ENCODE measurements at places on chromosomes 1 and 21.
A peak's percentile ranks its signal among the peaks of the same experiment; 100 is the strongest.

DNA sequence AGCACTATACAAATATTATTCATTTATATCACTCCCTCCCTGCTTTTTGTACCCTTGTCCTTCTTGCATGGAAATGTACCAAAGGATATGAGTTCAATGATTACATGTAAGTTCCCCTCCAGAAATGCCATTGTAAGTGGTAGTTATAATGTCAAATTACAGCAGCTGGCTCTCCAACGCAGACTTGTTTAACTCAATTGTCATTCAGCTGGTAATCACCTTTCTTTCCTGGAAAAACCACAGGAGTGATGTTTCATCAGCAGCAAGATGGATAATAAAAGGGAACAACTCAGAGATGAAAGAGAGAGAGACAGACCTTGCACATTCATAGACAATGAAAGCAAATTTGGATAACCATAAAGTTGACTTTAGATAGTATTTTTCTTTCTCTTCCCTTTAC, 578.6 kb upstream of the PBX1 start:
- no peak for DNase-seq

- DNase-seq = no peak
These were observed 750 bp downstream of the SYNJ1 start for GRCh38 chr21:32726839-32727686.

GRCh38 chr1:235402457-235403200, 35.4 kb downstream of the TBCE start:
- no peak for DNase-seq

GRCh38 chr21:36419996-36420395, 34.8 kb downstream of the CHAF1B start:
- peak; percentile 26 for DNase-seq

- no peak for DNase-seq
These were observed 8.7 kb upstream of the TDRD10 start for GRCh38 chr1:154493276-154493675.

GRCh38 chr1:15765495-15766194, 7.0 kb downstream of the FBLIM1 start:
- DNase-seq = no peak

DNA sequence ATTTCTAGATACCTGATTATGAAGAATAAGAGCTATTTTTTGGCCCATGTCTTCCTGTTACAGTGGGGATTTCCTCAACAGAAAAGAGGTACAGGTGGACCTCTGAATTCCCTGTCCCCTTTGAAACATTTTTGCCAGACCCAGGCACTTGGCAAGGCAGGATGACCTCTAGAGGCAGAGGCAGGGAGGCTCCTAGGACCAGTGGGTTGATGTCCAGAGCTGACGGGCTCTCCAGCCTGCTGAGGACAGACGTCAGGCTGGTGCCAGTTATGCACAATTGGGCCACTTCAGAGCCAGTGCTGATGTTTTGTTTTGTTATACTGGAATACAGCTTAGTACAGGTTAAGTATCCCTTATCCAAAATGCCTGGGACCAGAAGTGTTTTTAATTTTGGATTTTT, 18.5 kb upstream of the A3GALT2 start:
- no peak for DNase-seq

GRCh38 chr1:193486671-193487229, 300.3 kb upstream of the B3GALT2 start:
- no peak for DNase-seq

- DNase-seq = no peak
These were observed 14.2 kb downstream of the ATPAF1 start for GRCh38 chr1:46654012-46654411.

DNA sequence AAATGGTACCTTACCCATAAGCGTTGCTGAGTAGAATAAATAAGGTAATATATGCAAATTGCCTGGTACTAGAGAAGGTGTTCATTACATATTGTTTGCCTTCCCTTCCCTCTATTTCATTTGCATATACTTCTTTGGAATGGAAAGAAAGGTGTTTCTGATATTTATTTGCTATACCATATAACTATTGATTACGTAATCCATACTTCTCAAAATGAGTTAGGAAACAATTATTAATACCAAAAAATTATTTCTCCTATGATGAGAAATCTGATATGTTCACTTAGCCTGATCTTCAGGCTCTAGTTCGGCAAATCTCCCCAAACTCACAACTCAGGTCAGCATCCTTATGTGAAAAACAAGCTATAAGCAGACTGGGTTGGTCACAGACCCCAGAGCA, 119.3 kb downstream of the DAB1 start:
- DNase-seq = no peak

- DNase-seq = no peak
These were observed 209.5 kb upstream of the GALNT2 start for GRCh38 chr1:229857585-229857984.

DNA sequence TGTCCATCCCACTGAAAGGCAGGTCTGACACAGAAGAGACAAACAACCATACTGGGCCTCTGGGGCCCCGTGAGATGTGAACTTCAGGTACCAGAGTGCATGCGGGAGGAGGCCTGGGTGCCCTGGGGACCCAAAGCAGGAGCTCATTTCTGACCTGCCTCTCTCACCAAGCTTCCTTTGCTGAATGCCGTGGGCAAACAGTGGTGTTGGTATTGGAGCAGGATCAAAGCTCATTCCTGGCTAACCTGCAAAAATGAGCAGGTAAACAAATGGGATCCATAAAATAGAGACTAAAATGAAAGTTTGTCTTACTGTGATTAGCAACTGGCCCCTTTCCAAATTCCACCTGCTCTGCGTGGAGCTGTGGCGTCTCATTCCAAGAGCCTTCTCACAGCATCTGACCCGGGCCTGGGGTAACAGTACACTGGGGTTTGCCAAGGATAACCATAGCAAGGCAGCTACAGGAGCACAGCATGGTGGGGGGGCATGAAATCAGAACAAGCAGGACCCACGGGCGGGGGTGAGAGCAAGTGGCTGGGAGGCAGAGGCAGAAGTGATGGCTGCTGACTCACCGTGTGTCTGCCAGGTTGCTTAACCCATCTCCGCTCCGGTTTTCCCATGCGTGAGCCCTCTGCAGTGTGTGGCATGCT, 103.6 kb downstream of the KIF26B start:
- no peak for DNase-seq

- DNase-seq = no peak
These were observed 326.5 kb downstream of the PDE4B start for GRCh38 chr1:66119148-66119547.

DNA sequence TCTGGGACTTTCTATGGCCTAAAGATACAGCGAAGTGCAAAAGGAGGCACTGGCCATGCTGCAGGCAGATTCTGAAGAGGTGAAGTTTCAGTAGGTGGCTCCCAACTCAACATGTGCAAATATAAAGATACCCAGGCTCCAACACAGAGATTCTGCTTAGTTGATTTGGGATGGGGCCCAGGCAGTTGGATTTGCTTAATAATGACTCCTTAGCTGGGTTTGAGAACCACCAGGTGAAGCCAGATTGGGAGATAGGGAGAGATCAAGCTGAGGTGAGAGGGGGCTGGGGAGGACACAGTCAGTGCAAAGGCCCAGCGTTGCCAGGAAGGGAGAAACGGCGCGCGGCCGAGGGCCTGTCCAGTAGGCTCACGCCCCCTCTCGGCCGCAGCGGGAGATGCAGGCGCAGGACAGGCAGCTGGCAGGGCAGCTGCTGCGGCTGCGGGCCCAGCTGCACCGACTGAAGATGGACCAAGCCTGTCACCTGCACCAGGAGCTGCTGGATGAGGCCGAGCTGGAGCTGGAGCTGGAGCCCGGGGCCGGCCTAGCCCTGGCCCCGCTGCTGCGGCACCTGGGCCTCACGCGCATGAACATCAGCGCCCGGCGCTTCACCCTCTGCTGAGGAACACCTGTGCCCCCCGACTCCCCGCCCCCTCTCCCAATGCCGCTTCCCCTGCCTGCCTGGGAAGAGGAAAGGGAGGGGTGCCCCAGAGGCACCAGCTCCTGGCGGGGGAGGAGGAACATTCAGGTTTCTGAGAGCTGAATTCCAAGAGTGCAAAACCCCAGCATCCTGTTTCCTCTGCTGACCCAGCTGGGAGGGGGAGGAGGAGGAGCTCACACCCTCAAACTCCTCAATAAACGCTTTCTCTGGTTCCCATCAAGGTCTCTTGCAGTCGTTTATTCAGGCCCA, 1.2 kb downstream of the FAM167B start:
- peak; percentile 64 for DNase-seq

- DNase-seq = no peak
These were observed 262.5 kb downstream of the RHOU start for GRCh38 chr1:228997721-228998144.

DNA sequence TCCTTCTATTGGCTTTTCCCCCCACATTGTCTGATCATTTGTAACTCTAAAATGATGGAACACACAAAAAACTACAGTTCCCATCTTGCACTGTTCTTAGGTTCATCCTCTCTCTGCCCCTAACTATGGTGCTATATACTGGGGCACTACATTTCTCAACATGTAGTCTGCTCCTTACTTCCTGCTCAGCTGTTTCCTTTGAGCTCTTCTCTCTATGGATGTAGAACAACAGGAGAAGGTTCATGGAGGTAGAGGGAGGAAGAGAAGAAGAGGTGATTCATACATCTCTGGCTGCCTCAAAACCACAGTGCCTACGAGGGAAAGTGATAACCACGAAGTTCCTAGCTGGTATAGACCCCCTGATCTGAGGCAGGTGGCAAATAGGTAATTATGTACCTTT, 7.0 kb upstream of the C1orf146 start:
- no peak for DNase-seq

DNA sequence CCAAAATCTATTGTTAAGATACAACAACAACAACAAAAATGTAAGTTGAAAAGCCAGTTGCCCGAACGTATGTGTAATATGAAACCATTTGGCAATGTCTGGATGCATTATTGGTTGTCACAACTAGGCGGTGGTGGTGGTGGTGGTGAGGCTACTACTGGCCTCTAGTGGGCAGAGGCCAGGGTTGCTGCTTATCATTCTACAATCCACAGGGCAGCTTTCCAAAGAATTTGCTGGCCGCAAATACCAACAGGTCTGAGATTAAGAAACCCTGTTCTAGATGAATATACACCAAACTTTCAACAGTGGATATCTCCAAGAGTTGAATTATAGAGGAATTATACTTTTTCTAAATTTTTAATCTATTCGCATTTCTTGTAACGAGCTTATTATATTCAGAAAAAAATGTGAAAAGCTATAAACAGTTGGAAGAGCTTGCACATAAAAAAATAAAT, 26.8 kb upstream of the ZNF697 start:
- peak; percentile 5 for DNase-seq

- DNase-seq = no peak
These were observed 79.1 kb upstream of the GALNT2 start for GRCh38 chr1:229987953-229988352.

DNA sequence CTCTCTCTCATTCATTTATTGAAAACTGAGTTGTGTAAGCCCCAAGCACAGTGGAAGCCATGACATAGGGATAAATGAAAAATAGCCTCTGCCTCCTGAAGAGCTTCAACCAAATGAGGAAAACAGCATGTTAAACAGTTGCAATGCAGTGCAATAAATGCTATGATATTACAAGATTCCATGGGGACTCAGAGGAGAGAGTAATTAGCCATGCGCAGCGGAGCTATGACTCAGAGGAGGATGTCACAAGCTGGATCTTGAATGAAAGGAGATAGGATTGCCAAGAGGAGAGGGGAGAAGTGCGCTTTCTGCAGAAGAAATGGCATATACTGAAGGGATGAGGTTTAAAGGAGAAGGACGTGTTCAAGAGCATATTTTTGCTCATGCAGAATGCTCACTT, 231.3 kb upstream of the PLXNA2 start:
- DNase-seq = no peak

GRCh38 chr1:59123081-59123681, 173.7 kb upstream of the FGGY start:
- no peak for DNase-seq

DNA sequence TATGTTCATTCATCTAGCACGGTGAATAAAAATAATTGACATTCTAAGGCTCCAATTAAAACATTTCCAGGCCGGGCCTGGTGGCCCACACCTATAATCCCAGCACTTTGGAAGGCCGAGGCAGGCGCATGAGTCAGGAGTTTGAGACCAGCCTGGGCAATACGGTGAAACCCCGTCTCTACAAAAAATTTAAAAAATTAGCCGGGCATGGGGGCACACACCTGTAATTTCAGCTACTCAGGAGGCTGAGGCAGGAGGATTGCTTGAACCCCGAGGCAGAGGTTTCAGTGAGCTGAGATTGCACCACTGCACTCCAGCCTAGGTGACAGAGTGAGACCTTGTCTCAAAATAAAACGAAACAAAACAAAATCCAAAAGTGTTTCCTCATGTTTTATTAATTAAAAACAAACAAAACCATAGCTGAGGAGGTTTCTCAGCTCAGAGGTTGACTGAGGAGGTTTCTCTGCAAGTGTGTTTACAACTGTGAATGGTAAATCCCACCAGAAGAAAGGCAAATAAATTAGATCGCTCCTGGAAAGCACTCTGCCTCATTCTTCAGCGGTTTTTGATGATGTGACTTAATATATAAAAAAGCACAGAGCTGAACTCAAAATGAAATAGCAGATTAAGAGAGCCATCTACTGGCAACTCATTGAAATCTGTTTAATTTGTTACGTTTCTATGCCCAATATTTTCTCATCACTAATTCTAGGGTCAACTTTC, 37.7 kb upstream of the ATG4C start:
- DNase-seq = no peak

DNA sequence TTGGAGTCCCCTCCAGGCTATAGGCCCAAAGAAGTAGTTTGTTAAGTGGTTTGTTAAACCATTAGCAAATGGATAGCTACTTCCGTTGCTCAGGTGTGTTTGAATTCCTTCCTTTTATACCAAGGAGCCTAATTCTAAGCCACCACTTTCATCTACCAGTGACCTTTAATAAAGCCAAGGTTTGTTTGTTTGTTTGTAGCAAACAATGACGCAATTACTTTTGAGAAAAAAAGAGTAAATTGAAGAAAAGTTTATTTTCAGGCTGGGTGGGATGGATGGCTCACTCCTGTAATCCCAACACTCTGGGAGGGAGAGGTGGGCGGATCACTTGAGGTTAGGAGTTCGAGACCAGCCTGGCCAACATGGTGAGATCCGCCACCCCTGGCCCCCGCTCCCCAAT, 30.8 kb upstream of the RD3 start:
- DNase-seq = no peak

GRCh38 chr1:52702886-52703787, 5.0 kb upstream of the COA7 start:
- peak; percentile 65 for DNase-seq

Measured in activated CD4-positive, alpha-beta T cell treated with anti-CD3 and anti-CD28 coated beads for 24 hours (primary cell).